ENCODE measurements at places on chromosomes 12 and 14. TPM values are rescaled to one million over a fixed set of nuclear protein-coding genes. Genes with fewer than 3 reads are reported as not detected.

SERPINA10 gene
- not detected for total RNA-seq

CLEC9A gene
- not detected for total RNA-seq

SERPINA12 gene
- not detected for total RNA-seq

CCNB1IP1 gene
- 57.4 TPM for total RNA-seq

ING4 gene
- total RNA-seq: 38.1 TPM

NFATC4 gene
- total RNA-seq: 21.4 TPM

PRIMA1 gene
- 0.52 TPM for total RNA-seq
